ENCODE measurements at places on chromosomes 3 and 15.

DNA sequence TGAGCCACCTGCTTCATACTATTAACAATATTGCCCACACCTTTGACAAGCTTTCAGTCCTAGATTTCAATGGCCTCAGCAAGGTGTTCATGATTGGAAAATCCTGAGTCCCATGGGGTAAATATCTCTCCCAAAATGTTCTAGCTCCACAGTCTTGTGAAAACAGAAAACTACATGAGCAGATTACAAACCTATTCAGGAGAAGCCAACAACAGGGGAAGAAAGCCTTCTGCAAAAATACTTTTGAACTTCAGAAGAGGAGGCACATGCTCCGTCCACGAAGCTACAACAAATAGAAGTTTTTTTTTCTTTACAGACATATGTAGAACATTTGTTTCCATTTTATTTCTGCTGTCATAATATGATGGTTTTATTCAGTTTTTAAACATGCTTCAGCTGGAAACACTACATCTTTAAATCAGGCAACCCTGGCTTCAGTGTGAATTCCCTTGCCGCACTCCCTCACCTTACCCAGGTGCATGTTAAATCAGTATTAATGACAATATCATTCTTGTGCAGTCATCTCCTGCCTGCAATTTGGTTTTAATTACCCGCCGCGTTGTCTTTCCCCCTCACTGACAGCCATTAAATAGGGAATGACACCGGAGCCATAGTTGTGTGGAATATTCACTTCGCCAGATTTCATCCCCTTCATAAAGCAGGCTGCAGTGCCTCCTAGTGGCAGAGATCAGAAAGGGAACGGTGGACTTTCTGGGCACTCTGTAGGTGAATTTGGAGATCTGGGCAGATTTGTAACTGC lies 725.5 kb upstream of the ARRDC4 start:
- no peak for DNase-seq

DNA sequence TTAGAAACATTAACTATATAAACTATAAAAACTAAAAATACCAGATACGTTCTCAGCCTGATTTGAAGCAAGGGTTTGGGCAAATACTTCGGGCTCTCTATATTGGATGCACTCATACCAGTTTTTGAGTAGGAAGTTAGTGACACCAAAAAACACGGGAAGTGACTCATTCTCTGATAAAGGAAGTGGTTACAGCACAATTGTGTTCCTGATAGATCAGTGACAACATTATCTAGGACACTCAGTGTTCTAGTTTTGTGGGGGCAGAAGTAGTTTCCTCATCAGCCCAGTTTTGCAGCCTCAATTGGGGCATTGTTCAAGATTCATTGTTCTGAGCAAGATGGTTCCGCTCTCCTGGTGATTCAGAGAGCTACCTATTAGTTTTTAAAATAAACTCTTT lies 469.6 kb upstream of the DPPA4 start:
- no peak for DNase-seq

DNA sequence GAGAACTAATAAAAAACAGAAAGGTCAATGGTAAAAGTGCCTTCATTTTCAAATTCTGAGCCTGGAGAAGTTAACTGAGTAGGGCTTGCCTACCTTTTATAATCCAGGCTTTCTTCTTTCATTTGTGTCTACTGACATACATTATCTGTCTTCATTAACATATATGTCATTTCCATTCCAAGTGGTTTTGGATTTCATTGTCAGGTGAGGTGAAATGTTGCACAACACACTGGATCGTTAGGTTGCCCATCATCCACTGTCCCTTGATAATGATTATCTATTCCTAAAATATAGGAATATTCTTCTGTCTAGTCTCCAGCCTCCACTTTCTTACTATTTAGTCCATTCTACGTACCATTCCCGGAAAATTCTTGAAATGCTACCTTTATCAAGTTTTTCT lies 55.0 kb upstream of the CP start:
- no peak for DNase-seq

DNA sequence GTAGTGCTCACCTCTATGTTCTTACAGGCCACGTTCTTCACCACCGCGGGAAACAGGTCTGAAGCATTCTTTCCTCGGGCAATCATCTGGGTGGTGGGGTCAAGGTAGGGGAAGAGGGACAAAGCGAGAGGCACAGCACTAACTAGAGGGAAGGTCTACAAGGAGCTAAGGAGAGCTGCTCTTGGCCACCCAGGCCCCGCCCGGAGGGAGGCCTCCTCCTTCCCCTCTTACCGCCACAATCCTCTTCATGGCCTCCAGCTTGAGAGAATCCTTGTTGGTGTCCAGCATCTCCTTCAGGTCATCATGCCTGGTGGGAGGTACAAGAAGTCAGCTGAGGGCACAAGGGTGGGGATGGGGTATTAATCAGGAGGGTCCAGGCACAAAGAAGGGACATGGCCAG lies 20.5 kb downstream of the AP3B2 start:
- DNase-seq: no peak

GRCh38 chr3:111854990-111855389 lies 4.1 kb upstream of the PHLDB2 start:
- DNase-seq: no peak

DNA sequence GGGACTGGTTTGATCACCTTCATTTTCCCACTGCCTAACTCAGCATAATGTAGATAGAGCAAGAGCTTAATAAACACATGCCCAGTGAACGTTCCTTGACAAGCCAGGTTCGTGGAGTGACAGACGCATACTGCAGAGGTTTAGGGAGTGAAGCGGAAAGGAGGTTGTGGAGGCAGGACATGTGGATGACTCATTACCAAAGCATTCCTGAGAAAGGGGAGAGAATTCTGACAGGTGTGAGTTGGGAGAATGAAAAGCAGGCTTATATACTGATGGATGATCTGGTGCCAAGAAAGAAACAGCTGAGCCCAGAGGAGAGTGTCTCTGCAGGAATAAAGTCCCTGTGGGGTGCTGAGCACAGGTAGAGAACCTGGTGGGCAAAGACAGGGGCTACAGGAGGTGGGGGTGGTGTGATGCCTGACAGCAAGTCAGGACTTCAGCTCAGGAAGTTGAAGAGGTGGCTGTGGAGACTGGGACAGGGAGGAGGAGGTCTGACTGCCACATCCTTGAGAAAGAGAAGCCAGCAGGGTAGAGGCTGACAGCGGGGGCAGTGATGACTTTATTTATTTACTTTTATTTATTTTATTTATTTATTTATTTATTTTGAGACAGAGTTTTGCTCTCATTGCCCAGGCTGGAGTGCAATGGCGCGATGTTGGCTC lies 2.4 kb upstream of the RPL29 start:
- no peak for DNase-seq

DNA sequence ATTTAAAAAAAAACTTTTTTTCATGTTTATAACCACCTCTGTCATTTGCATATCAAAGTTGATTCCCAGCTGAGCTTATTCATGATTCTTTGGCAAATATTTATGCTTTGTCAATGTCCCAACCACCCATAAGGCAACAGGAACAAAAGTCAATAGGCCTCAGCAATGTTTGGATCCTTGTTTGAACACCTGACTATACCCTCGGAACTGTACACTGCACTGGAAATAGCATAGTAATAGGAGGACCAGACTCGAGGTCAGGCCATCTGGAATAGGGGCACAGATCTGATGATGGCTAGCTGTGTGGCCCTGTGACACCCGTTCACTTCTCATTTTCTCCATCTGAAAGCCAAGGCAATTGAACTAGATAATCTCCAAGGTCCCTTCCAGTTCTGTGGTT lies 301.7 kb upstream of the ATP11B start:
- DNase-seq: no peak

DNA sequence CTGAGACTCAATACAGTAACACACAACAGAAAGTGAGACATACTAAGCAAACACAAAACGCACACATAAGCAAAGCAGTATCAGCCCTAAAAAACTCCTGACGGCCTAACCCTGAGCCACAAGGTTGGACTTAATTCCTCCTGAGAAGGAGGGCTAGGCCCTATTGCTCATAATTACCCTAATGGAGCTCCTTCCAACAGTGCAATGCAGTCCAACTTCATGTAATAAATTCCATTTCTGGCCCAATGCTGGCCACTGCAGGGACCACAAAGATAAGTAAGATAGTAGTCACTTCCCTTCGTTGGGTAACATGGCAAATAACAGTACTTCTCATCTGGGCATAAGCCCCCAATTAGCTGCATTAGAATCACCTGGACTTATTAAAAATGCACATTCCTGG lies 4.2 kb downstream of the VPS39 start:
- no peak for DNase-seq

DNA sequence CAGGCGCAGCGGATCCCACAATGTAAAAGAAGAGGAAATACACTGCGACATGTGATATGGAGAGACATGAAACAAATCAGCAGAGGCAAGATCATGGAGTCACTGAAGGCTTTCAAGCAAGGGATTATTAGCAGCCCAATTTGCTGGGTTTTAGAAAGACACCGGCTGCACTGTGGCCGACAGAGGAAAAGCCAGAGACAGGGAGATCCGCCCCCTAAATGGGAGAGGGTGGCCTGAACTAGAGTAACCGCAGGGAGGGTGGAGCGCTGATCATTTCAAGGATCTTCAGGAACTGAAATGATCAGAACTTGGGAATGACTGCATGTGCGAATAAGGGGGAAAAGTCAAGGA lies 612 bp upstream of the C15orf40 start:
- no peak for DNase-seq

DNA sequence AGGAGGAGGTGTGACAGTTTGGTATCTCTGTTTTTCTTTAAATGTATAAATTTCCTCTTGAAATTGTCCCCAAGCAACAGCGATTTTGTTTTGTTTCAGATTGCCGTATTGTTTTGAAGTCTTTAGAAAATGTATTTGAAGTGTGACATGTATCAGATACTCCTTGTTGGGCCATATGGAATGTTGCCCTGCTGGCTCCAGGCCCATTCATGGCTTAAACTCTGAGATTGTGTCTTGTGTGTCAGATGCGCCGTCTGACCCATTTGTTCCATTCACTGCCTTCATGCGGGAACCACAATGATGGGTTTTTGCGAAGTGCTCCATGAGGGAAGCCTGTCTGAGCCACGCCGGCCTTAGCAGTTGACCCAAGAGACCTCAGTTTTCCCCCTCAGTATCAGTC lies 75.2 kb upstream of the ADAMTSL3 start:
- DNase-seq: no peak

- DNase-seq: no peak
Observed at GRCh38 chr3:11601446-11602238, 42.1 kb downstream of the VGLL4 start.

- no peak for DNase-seq
Observed at GRCh38 chr3:124602980-124603627, 127.1 kb upstream of the UMPS start.

GRCh38 chr15:39621976-39622375 lies 41.1 kb downstream of the THBS1 start:
- DNase-seq: no peak

DNA sequence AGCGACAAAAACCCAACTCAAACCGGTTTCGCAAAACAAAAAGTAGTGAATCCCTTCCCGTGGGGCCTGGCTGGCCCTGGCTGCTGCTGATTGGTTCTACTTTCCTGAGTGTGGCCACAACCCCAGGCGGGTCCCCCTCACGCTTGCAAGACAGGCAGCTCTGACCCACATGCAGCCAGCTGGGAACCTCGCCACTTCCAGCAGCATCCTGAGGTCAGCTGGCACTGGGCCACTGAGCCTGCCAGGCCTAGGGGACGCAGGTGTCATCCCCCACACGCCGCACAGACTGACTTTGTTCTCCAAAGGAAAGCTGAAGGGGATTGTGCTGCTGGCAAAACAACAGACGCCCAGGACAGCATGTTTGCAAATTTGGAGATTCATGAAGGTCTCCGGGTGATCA lies 111.1 kb downstream of the TPRA1 start:
- no peak for DNase-seq

DNA sequence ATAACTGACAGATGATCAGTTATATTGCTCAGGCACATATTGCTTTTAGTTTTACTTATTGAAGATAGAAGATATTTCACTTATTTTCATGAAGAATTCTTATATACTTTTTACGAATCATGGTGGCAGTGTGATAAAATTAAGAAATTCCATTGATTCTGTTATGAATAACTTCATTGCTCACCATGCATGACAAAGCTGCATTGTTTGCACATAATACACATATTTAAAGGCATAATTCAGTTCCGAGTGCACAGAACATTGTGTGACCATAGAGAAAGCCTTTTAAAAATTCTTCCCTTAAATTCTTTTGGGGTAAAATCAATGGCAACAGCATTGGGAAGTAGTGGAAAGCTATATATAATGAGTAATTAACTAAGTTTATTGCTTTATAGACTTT lies 82.5 kb upstream of the NAALADL2 start:
- DNase-seq: no peak

- no peak for DNase-seq
Observed at GRCh38 chr15:85821545-85821944, 26.8 kb upstream of the KLHL25 start.

DNA sequence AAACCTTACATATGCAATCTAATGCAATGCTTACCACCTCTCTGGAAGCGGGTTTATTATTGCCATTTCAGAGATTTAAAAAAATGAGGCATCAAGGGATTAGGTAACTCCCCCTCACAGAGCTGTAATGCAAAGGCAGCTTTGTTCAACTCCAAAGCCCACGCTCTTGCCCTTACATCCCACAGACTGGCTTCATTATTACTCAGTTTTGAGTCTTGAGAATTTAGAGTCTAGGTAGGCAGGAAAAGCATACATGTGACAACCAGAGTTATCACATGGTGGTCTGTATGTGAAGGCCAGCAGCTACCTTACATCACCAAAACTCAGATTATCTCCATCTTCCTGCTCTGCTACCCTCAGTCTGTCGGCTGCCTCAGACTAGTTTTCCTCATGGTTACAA lies 326.9 kb downstream of the UACA start:
- no peak for DNase-seq

DNA sequence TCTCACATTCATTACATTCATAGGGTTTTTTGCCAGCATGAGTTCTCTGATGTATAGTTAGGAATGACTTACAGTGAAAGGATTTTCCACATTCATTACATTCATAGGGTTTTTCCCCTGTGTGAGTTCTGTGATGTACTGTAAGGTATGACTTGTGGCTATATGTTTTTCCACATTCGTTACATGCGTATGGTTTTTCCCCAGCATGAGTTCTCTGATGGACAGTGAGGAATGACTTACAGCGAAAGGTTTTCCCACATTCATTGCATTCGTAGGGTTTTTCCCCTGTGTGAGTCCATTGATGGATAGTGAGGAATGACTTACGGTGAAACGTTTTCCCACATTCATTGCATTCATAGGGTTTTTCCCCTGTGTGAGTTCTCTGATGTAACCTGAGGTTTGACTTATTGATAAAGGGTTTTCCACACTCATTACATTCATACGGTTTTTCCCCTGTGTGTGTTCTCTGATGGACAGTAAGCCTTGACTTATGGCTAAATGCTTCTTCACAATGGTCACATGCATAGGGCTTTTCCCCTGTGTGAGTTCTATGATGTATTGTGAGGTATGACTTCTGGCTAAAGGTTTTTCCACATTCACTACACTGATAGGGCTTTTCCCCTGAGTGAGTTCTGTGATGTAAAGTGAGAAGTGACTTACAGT lies 47.4 kb downstream of the ZNF717 start:
- DNase-seq: no peak

- no peak for DNase-seq
Observed at GRCh38 chr3:114746502-114746901, 400.6 kb downstream of the ZBTB20 start.

All from activated CD4-positive, alpha-beta T cell treated with anti-CD3 and anti-CD28 coated beads for 1 hour (primary cell).